Glutamatergic neuron (in vitro differentiated cells): ENCODE measurements at places on chromosomes 11 and 22. TPM values are rescaled to one million over a fixed set of nuclear protein-coding genes. Genes with fewer than 3 reads are reported as not detected.

DNA sequence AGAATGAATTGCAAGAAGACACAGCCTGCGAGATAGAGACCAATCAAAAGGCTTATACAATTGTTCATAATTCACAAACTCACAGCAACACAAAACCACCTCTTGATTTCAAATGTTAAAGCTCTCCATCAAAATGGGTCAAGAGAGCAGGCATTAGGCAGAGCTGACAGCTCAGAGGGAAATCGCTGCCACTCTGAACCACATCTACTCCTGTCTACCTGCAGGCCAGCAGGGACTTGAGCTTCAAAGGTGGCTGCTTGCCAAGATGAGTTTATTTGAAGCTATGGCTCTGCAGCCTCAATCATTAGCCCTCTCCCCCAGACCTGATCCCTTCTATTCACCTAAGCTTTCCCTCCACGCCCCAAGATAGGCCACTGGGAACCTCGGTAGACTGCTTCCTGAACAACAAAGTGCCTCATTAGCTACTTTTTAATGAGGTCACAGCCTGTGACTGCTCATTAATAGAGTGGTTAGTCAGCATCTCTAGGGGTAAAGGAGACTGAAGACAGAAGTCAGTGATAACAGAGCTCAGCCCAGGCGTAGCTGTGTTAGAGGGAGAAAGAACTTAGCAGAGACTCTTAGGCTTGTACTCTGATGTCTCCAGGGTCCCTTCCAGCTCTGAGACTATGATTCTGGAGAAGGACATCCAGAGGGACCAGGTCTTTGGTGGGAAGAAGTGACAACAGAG lies 21.2 kb upstream of the OR10A5 start:
- no peak for DNase-seq

- DNase-seq, result no peak
Observed at GRCh38 chr11:119447664-119448242, 24.8 kb upstream of the THY1 start.

DNA sequence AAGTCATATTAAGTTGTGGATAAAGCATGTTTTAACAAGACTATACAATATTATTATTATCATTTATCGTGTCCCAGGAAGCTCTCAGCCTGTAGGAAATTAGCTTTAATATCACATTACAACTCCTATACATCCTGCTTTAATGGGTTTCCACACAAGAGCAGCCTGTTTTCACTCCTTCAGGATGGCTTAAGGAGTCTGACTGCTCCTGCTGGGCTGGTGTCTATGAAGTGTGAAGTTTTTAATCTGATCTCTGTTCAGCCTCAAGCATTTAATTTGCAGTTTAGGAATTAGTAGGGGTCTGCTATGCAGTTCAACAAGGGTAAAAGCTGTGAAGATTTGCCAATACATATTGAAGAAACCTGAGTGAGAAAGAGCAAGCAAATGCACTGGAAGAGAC lies 653.4 kb upstream of the LRRC4C start:
- DNase-seq, result no peak

DNA sequence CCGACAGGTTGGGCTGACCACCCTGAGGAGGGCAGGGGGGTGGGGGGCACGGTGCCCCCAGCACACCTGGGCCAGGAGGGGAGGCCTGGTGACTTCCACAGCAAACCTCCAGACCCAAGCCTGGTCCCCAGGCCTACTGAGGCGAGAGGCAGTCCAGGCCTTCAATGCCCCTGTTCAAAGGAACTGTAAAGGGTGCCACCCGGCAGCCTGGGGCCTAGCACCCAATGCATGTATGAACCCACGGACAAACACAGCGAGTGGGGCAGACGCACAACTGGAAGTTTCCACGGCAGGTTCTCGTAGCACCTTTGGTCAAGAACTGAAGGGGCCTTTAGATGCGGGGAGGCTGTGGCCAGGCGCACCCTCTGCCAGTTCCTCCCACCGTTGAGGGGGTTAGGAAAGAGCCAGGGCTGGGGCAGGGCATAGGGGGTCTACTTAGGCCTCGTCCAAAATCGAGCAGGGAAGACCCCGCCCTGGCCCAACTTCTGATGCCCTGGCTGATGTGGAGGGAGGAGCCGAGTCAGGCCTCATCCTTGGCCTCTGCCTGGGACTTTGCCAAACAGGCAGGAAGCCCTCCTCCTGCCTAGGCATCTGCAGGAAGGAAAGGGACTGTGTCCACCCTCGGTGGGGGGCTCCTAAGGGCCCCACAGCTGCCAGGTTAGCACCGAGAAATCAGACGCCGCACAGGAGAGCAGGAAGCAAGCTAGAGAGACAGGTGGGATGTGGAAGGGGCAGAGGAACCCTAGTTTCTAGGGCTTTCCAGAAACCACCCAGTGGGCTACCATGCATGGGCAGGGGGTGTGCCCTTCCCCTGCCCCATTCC lies 6.6 kb downstream of the CBX6 start:
- DNase-seq, result no peak

The SEC14L6 gene
- not detected for total RNA-seq

The MUC2 gene
- not detected for total RNA-seq

The TNNI2 gene
- total RNA-seq, result not detected
